ENCODE measurements at places on chromosomes 12 and 14.

GRCh38 chr14:20683891-20684661, at the start of gene RNASE4:
TSS of gene RNASE4 (plus strand) at chr14:20684560. CDS start at chr14:20699372, 14,812 bp downstream.
- peak; percentile 16 for DNase-seq

GRCh38 chr12:4745249-4745648, 25.0 kb downstream of the GALNT8 start:
- DNase-seq, result no peak

DNA sequence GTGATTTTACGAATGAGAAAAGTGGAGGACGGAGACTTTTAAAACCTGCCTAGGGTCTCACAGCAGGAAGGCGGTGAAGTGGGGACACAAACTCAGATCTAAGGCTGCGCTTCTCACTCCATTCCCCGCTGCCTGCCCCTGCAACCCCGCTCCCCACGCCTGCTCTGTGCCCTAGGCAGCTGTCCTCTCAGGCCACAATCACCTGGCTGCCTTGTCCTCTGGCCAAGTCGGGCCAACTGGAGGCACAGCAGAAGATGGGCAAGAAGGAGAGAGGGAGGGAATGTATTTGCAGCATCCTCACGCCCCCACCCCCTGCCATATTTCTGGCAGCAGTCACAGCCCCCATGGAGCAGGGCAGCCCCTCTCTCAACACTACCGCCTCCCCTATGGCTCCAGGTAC, 94.9 kb downstream of the CHGA start:
- DNase-seq, result no peak

DNA sequence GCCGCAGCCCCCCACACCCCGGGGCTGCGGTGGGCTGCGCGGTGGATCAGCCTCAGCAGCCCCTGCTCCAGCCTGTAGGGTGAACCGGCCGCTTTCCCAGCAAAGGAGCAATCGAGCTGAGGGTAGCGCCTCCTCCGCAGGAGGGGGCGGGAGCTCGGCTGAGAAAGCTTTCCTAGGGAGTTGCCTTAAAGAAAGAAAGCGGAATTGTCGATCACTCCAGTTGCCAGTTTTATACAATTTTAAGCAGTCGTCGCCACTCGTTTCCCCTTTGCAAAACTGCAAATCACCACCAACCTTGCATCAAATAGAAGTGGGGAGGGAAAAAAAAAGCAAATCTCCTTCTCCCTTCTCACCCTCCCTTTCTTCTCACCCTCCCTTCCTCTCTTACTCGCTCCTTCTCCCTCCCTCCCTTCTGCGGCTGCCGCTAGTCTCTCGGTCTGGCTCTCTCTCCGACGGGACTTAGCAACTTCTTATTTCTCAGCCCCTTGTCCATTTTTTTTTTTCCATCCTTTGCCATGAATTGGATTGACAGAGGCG, at the start of gene PDE3A:
TSS of gene PDE3A (plus strand) at position 424 of the 537 bp plus-strand sequence. CDS start 748 bp downstream, outside the sequence.
- DNase-seq, result no peak

DNA sequence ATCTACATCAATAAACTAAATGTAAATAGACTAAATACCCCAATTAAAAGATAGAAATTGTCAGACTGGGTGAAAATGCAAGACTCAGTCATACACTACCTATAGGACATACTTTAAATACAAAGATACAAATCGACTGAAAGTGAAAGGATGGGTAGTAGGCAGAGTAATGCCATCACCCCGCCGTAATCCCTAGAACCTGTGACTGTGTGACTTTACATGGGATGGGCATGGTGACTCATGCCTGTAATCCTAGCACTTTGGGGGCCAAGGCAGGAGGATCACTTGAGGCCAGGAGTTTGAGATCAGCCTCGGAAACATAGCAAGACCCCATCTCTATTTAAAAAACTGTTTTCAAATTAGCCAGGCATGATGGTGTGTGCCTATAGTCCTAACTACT, 2.6 kb upstream of the EVL start:
- no peak for DNase-seq

DNA sequence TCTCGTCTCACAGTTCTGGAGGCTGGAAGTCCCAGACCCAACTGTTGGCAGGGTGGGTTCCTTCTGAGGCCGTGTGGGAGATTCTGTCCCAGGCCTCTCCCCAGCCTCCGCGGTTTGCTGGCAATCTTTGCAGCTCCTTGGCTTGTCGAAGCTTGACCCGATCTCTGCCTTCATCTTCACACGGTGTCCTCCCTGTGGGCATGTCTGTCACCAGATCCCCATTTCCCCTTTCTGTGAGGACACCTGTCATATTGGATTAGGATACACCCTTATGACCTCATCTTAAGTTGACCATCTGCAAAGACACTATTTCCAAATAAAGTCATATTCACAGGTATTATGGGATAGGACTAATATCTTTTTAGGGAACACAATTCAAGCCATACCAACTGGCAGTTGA, 22.6 kb upstream of the LRP1-AS start:
- no peak for DNase-seq

GRCh38 chr14:68622856-68623255, 170.0 kb downstream of the ZFP36L1 start:
- no peak for DNase-seq

DNA sequence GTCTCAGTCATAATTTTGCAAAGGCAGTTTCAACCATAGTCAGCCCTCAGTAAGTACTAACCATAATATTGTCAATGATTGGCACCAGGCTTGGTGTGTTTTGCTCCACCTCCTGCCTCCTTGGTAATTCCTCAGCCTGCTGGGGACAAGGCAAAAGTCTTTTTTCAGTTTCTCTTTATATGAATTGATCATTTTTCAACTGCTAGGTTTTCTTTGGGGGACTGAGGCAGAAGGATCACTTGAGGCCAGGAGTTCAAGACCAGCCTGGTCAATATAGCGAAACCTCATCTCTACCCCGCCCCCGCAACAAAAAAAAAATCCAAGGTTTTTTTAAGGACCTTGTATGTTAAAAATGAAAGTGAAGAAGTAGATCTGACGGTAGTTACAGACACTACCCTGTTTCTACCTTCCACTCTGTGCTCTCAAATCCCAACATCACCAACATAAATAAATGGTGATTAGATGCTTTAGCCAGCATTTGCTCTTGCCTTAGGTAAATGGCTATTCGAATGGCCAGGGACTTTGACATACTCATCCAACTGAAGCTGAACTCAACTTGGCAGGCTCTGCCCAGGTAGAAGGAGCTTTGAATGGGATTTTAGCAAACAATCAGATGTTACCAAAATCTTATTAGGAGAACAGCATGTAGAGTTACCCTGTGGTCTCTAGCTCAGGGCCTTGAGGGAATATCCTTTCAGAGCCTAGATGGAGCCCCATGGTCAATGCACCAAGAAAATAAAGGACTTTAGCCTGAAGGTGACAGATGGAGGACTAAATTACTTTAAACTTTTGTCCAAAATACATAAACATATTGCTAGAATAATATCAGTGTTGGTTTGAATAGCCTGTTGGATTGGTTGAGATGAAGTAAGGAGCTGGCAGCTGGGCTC, 126.9 kb upstream of the AMIGO2 start:
- no peak for DNase-seq

GRCh38 chr14:63421919-63422318, 103.2 kb upstream of the GPHB5 start:
- DNase-seq, result no peak

DNA sequence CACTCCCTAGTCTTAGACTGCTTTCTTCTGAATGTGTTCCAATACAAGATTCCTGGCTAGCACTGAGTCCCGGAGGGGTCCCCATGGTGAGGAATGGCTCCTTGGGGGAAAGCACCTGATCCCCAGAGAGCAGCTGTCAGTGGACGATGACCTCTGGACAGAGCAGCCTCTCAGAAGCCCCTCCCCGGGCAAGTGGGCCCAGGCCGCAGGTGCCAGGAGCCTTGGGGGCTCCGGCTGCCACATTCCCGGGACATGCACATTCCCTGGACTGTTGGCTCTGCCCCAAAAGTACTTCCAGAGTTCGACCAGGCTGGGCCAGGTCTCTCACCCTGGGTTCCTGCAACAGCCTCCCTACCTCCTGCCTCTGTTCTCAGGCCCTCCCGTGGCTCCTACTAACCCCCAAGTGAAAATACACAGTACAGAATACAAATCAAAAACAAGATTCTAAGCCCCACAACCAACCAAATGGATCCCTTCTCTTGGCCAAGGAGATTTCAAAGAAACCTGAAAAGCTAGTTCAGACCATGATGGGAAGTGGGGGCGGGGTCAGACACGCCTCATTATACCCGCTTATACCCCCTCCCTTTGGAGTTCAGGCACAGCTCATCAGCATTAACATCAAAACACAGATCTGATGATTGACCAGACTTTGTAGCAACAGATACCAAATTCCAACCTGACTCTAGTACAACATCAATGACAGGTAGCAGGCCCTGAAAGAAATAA, 23.3 kb upstream of the BTBD6 start:
- no peak for DNase-seq

- no peak for DNase-seq
Observed at GRCh38 chr12:47909839-47910465, 5.2 kb upstream of the VDR start.

- DNase-seq, result no peak
Observed at GRCh38 chr12:79046021-79046420, 181.4 kb downstream of the SYT1 start.

DNA sequence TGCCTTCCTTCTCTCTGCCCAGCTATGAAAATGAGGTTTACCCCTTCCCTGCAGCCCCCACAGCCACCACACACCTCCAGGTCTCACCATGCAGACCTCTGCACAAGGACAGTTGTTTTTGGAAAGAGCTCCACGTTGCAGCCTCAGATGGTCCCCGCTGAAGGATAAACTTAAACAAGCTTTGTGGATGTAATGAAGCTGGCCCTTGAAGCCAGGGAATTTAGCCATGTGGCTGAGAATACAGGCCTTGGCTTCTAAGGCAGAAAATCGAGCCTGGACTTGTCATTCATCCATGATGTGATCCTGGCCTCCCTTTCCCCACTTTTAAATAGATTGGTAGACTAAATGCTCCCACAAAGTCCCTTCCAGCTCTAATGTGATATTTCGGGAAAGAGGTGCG, 79.4 kb downstream of the TBX3 start:
- DNase-seq, result no peak

DNA sequence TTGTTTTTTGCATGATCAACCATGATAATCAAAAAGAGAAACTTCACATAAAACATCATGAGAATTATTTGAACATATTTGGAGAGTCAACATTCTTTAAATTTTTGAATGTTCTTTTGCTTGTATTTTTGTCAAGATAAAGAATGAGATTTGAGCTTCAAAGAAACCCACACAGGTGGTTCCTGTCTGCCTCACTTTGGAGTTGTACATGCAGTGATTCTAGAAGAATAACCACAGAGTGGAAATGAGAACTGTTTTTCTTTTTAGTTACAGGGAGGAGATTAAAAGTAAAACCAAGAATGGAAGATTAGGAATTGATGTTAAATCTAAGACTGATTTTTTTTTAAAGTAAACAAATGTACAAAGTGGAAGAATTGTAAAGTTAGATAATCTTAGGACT, 2.3 kb upstream of the ZNF705A start:
- no peak for DNase-seq

- DNase-seq, result no peak
Observed at GRCh38 chr12:112375105-112375504, 7.1 kb downstream of the HECTD4 start.

DNA sequence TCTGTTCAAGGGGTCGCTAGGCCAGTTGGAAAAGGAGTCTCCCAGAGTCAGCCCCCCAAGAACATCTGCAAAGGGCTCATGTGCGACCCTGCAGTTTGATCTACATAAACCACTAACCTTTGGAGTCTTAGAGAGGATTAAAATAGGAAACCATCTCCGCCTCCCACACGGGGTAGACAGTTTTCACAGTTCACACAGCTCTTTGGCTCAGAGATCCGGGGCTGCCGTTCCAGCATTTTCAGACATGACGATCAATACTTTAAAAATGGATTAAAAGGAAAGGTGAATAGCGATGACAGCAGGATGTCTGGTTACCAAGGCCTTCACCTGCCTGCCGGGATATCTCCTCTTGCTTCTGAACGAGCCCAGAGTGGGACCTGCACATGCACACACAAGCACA, 59.8 kb upstream of the BCL11B start:
- no peak for DNase-seq

DNA sequence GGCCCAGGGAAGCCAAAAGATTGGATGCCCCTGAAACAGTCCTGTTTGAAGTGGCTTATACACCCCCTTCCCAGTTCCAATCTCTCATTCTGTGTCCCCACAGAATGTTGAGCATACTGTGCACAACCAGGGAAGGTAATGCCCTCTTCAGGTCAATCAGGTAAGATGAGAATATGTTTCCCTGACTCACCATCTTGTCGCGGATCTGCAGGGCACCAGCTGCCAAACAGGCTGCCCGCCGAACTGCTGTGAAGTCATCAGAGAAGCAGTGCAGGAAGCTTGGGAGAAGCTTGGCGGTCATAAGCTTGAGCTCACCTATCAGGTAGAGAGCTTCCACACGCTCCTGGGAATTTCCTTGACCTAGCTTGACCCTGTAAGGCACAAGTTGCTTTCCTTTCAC, 9.6 kb downstream of the RIOX1 start:
- DNase-seq, result no peak

- DNase-seq, result no peak
Observed at GRCh38 chr12:42221726-42222125, 16.3 kb downstream of the YAF2 start.

- DNase-seq, result no peak
Observed at GRCh38 chr12:79737875-79738718, 47.3 kb upstream of the PAWR start.

GRCh38 chr12:11716794-11717518, 67.5 kb downstream of the ETV6 start:
- DNase-seq, result no peak

- no peak for DNase-seq
Observed at GRCh38 chr12:101780599-101780998, 41.3 kb upstream of the SYCP3 start.

DNA sequence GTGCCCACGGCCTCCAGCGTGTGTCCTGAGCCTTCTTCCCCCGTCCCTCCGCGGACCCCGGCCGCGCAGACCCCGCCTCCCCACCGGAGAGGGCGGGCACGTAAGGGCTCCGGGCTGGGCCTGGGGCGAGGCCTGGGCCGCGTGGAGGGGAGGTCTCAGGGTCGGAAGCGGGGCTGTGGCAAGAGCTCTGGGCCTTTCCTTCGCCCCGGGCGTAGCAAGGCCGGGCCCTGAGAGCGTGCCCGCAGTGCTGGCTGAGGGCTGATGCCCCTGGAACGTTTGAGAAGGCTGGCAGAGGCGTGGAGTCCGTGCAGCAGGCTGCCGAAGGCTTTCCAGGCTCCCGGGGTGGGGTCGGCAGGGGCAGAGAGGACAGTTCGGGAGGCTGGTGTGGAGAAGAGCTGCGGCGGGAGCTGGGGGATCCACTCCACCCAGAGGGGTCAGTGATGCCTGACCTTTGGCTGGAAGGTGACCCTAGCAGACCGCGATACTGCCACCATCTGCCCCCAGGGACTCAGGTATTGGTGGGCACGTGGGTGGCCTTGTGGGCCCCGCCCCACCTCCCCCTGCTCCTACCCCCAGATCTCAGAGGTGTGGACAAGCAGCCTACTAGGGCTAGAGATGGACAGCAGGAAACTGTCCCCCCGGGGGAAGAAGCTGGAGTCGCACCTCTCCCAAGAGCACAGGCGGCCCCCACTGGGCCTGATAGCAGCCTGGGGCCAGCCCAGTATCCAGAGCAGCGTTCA, 558 bp downstream of the TEX22 start:
- DNase-seq, result no peak

- DNase-seq, result no peak
Observed at GRCh38 chr14:94173471-94173884, 644 bp upstream of the PPP4R4 start.

- DNase-seq, result no peak
Observed at GRCh38 chr12:80551897-80552296, 107.9 kb downstream of the PTPRQ start.

Data from GOT3 (cell line).